Neuronal stem cell (in vitro differentiated cells): ENCODE measurements at places on chromosomes 5 and 9.

- DNase-seq = no peak
Observed at GRCh38 chr5:168974082-168974481, 326.9 kb downstream of the SLIT3 start.

DNA sequence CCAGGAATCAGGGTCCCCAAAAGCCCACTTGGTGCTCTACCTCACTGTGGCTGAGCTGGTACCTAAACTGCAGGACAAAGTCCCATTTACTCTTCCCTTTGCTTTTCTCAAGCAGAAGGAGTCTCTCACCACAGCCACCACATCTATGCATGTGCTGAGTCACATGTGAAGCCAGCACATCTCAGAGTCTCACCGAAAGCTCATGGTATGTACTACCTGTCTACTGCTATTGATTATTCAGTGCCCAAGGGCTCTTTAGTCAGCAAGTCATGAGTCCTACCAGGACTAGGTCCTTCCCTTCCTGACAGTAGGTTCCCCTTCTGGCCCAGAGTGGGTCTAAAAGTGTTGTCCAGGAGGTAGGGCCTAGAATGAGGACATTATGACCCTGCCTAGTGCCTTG lies 130.7 kb upstream of the NTRK2 start:
- DNase-seq = no peak

DNA sequence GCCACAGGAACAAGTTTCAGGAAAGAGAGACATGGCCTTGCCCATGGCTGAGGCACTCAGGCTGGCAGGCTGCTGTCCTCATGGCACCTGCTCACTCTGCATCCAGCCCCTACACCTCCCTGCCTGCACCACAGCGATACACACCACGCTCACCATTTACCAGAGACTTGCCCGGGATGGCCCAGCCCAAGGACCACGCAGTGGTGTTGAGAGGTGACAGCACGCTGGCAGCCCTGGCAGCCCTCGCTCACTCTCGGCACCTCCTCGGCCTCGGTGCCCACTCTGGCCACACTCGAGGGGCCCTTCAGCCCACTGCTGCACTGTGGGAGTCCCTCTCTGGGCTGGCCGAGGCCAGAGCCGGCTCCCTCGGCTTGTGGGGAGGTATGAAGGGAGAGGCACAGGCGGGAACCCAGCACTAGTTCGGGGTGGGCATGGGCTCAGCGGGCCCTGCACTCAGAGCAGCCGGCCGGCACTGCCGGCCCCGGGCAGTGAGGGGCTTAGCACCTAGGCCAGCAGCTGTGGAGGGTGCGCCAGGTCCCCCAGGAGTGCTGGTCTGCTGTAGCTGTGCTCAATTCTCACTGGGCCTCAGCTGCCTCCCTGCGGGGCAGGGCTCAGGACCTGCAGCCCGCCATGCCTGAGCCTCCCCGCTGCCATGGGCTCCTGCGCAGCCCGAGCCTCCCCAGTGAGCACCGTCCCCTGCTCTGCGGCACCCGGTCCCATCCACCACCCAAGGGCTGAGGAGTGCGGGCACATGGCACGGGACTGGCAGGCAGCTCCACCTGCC lies 20.3 kb downstream of the ZDHHC11B start:
- DNase-seq = no peak

DNA sequence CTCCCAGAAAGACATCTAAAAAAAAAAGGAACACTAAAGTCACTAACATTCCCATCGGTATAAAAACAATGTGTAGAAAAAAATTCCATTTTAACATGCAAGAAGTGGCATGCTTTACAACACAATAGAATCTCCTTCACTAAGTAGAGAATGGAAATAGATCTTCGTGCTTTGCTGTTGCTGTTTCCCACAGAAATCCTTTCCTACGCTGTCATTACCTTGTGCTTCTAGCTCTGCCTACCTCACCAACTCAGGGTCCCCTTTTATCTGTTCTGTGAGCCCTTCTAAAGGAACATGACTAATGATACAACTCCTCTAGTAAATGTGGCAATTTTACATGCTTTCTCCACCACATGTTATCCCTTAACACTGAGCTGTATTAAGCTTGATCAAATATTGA lies 202.9 kb downstream of the MCTP1 start:
- DNase-seq = peak; percentile 3

DNA sequence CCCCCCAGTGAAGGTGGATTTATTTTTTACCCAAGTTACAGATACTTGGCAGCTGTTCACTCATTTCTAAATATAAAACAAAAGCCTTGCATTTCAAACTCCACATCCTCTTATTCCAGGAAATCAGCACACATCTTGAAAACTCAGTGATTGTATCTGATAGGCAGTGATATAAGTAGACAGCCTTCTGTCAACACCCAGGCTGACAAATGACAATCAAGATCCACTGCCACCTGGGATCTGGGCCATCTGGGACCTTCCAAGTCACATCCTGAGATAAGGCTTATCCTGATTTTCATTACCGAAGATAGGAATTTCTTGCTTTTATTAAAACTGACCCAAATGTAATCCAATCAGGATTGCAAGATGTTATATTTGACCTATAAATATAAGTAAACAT lies 201.3 kb upstream of the PUM3 start:
- no peak for DNase-seq

GRCh38 chr5:174229514-174230370 lies 184.2 kb downstream of the NSG2 start:
- DNase-seq = no peak

- DNase-seq = no peak
Observed at GRCh38 chr5:10445352-10445751, 3.7 kb downstream of the ROPN1L start.

DNA sequence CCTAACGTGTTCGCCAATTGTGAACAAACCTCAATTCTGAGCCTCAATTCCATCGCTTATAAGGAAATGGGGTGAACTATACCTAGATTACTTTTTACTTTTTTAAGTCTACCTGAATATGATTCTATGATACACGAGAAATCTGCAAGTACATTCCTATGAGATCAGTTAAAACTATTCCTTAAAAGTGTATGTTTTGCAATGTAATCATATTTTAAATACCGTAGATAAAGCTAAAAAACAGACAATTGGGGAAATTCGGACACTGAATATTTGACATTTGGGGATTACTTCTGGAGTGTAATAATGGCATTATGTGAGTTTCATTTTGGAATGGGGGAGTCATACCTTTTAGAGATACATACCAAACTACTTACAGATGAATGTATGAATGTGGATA lies 62.3 kb downstream of the STRBP start:
- no peak for DNase-seq

DNA sequence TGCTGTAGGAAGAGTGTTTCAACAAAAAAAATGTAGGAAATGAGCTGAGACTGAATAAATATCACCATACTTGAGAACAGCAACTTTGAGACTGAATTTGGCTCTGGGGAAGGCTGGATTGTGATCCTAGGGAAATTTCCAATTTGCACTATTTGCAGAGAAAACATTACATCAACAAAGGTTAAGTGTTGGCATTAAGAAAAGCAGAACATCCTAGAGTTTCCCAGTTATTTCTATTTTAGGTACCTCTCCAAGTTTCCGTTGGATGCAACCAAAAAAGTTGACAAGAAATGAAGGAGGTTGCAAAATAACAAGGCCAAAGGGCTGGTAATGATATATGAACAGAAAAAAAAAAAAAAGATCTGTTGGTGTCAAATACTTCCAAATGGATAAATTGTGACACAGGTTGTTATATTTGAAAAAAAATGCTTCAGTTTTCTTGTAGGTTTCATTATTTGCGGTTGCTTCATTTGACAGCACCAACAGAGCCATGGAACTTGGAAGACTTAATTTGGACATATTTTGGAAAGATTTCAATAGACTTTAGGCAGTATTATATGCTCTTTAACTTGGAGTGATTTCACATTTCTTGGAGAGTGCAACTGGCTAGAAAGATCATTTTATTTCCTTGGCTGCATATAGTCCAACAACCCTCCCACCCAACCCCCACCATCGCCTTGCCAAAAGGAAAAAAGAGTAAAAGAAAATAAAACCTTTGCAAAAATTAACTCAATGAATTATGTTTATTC lies 230.8 kb downstream of the ZNF608 start:
- DNase-seq = no peak

- DNase-seq = no peak
Observed at GRCh38 chr9:84781931-84782866, 112.7 kb downstream of the NTRK2 start.

DNA sequence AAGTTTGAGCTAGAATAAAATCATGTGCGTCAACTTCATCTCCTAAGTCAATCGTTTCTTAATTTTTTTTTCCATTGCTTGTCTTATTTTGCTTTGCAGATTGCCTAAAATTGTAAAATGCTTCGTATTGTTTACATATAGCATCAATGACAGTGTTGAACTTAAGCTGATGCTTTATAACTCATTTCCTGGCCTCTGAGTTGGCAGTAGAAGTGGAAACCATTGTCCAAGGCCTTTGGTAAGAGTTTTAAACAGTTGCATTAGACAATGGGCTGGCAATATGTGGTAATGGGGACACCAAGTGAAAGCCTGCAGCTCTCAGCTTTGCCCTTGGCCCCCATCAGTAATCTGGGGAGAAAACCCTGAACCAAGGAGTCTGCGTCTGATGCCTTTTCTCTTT lies 154.8 kb upstream of the GAS1 start:
- DNase-seq = no peak

DNA sequence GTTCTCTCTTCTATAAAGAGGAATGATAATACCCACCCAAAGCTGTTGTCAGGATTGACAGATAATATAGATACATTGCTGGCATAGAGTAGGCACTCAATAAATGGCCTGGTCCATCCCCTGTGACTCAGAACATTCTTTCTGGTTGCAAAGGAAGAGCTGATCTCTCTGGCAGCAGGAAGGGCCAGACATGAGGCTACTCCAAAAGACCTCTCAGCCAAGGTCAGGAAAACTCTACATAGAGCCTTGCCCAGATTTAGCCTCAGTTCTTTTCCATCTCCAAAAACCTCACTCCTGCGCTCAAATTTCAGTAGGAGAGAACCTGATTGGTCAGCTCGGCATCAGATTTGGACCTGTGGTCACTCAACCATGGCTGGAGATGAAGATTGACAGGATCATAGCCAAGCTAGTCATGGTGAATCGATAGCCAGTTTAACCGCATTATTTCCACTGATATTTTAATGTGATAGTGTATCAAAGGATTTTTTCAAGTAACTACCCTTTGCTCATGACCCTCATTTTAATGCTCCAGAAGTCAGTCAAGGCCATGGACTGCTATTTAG lies 319.6 kb downstream of the DRD1 start:
- no peak for DNase-seq

DNA sequence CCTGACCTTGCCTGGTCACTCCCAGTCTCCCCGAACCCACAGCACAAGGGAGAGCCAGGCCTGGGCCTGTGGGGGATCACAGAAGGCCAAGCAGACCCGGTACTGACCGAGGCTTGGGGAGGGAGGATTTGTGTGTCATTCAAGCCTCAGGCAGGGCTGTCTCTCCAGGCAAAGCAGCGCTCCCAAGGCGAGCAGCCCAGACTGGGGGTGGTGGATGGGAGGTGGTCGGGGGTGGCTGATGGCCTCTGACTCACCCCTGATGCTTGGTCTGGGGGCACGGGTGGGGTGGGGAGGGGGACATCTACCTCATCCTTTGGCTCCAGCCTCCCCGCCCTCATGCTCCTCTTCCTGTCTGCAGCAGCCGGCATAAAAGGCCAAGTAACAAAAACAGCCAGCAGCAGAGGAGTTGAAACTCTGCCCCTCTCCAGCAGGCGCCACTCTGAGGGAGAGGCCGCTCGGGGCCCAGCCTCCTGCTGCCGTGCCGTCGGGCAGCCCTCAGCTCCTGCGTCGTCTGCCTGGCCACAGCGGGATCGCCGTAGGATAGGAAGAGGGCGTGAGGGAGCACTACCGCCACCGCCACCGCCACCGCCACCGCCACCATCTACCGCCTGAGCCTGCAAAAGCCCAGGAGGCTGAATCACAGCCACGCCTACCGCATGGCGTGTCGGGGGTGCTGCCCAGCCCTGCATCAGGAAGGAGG lies 166.0 kb downstream of the OLFM1 start:
- no peak for DNase-seq

- no peak for DNase-seq
Observed at GRCh38 chr5:96530901-96531300, 97.9 kb upstream of the PCSK1 start.

DNA sequence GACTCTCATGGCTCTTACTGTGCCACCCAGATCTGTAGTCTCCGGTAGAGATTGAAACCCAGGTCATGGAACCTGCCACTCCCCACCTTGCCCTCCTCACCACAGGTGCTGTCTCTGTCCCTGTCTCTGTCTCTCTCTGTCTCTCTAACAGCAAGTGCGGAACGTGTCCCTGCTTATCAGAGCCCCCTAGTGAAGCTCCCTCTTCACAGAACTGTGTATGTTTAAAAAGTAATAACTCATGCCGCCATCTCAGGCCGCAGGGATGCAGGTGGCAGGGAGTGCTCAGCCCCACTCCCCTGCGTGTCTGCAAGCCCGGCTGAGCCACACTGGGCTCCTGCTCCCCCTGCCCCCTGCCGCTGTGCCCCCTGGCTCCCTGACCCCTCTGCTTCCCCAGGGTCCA lies 43.8 kb downstream of the UNC5A start:
- no peak for DNase-seq

GRCh38 chr9:131001990-131002389 lies 7.0 kb upstream of the LAMC3 start:
- DNase-seq = no peak

GRCh38 chr5:14665101-14665822 lies 744 bp downstream of the OTULIN start:
- DNase-seq = peak; percentile 26

DNA sequence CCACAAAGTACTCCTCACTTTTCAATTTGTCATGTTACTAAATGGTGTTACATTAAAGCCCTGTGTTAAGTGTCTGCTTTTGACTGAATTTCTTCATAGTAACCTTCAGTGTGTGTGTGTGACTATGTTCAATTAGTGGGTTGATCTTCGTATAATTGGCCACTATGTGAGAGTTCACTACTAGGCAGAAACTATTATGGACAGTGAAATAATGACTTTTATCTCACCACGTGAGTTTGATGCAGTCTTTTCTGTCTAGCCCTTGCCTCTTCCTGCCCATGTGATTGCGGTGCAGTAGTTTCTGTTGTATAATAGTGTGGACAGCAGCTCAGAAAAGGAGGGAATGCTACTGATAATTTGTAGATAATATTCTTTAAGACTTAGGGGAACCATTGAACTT lies 1.8 kb upstream of the MAML1 start:
- DNase-seq = no peak

- no peak for DNase-seq
Observed at GRCh38 chr5:17378346-17378997, 119.6 kb upstream of the TAF11L2 start.

DNA sequence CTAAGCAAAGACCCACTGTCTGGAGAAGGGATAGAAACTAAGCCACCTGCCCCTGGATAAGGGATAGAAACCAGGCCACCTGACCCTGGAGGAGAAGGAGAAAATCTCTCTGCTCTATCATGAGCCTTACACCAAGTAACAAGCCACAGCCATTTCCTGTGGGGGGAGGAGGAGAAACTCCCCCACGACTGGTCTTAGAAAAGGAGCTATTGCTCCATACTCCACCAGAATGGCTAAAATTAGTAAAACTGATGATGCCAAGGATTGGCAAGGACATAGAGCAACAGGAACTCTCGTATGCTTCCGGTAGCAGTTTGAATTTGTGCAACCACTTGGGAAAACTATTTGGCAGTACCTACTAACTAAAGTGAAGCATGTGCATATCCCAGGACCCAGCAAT lies 70.8 kb downstream of the ACTL7B start:
- no peak for DNase-seq
